ENCODE measurements at places on chromosomes 1 and 21.
A peak's percentile ranks its signal among the peaks of the same experiment; 100 is the strongest.

GRCh38 chr1:154711416-154711815 is 103.4 kb upstream of the ADAR start:
- DNase-seq: no peak

GRCh38 chr21:14957836-14958235 is 107.0 kb downstream of the NRIP1 start:
- no peak for DNase-seq

GRCh38 chr1:61268546-61269240 is 186.3 kb downstream of the NFIA start:
- DNase-seq: no peak

DNA sequence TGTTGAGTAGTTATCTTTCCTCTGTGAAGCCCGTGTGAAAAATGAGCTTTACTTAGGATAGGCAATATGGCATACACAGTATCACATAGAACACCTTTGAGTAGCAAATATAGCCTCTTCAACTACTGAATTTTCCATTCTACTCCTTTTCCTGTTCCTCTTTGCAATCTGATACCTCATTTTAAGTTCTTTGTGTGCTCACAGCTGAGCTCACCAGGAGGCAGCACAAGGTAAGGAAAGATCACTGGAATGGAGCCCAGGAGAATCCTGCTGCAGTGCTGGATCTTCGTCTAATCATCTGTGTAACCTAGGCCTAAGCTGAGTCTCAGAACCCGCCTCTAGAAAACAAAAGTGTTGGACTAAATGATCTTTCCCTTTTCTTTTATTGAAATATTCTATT is 171.0 kb downstream of the LRRC40 start:
- DNase-seq: peak; percentile 38

GRCh38 chr1:223312705-223313414 is 51.1 kb downstream of the SUSD4 start:
- DNase-seq: no peak

- DNase-seq: no peak
Observed at GRCh38 chr1:20678599-20678998, 17.4 kb upstream of the DDOST start.

DNA sequence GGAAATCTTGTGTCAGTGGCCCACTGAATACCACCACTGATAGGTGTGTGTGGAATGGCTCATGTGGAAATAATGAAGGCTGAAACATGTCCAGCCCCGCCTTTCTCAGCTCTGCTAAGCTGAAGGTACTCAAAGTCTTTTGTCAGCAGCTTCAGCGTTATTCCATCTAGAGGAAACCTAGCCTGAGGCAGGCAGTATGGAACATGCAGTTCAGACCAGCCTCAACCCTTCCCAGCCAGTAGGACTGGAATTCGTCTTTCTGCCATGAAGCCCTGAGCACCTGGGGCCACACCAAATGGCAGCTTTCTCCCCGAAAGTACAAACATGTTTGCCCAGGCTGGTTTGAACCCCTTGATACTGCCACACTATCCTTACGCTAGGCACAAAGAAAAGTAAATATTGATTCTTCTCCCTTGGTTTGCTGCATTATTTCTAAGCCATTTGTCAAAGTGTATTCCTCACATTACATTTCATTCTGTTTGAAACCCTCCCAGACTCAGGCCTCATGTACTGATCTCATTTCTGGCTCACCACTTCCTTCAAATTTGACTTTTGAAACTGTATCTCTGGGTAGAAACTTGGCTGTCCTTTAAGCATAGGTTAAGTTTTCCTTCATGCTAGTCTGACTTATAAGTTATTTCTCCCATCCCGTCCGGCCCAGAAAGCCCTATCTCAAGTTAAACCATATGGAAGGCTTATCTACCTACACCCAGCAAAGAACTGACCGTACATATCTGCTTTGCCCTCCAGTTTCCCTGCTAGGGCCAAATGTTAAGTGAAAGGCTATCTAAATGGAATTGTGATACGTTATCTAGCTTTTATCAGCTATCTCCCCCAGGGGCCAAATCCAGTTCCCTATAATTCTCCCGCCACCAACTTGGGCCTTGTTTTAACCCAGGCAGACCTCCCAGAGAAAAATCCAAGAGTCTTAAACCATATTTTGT is 45.7 kb upstream of the HOOK1 start:
- DNase-seq: peak; percentile 56

- no peak for DNase-seq
Observed at GRCh38 chr21:26965907-26966581, 844 bp downstream of the ADAMTS5 start.

GRCh38 chr1:235734335-235734734 is 84.8 kb upstream of the GNG4 start:
- no peak for DNase-seq

- no peak for DNase-seq
Observed at GRCh38 chr1:55725378-55725777, 510.2 kb upstream of the USP24 start.

GRCh38 chr1:109207467-109208103 is 6.1 kb upstream of the SARS1 start:
- DNase-seq: no peak

DNA sequence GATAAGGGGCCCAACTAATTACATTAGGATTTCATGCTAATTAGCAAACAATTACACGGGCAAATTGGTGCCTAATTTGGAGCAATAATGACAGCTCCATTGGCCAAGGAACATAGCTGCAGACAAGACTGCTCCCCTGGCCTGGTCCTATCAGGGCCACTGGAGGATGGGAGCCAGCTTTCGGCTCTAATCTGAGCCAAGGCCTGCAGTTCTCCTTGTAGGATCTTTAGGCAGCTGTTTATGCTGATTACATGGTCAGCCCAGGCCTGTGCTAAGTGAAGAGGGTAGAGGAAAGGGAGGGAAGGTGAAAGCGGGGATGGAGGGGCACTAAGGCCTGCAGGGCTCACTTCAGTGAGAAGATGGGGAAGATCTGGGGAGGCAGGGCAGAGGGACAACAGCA is 12.4 kb upstream of the ADGRB2 start:
- no peak for DNase-seq

DNA sequence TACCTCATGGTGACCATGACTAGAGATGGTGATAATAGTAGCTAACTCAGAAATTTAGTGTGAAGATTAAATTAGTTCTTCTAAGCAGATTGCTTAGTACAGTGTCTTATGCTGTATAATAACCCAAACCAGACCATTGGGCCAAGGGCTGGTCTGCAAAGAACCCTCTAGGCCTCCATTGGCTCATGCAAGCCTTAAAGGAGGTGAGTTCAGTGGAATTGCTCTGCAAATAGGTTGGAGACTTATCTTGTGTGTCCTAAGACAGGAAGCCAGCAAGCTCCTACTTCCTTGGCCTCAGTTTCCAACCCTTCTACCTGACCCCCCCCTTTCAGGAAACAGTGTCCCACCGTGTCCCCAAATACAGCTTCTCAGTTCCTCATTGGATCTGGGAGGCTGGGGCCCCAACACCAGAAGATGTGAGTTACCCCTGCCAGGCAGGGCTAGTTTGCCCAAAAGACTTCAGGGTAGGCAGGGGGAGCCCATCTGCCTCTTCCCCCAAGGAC is 1.9 kb upstream of the MEF2D start:
- DNase-seq: no peak

DNA sequence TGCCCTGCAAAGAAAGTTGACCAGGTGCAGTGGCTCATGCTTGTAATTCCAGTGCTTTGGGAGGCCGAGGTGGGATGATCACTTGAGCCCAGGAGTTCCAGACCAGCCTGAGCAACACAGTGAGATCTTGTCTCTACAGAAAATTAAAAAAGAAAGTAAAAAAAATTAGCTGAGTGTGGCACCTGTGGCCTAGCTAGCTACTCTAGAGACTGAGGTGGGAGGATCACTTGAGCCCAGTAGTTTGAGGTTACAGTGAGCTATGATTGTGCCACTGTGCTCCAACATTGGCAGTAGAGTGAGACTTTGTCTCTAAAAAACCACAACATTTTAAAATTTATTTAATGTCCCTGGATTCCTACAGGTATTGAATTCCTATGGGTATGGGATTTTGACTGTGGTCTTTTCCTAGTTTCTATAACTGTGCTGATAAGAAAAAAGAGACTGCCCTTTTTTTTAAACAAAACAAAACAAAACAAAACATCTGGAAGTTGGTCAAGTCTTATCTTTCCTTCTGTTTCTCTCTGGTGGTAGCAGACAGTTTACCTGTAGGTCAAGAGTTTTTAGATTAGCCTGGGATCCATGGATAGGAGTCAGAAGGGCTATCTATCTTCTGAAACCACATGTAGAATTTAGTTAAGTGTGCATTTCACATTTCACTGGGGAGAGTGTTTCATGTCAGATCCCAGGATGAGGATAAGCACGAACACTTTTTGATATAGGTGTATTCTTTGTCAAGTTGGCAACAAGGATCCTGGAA is 18.8 kb downstream of the UCK2 start:
- no peak for DNase-seq

GRCh38 chr1:52055066-52055865 is at the start of gene TXNDC12:
Gene TXNDC12, minus strand, starts transcription at chr1:52055191. Its CDS starts 95 bp downstream, at chr1:52055096.
- peak; percentile 88 for DNase-seq

GRCh38 chr1:54112027-54112426 is 40.8 kb downstream of the CDCP2 start:
- no peak for DNase-seq

GRCh38 chr1:9249534-9250410 is 15.2 kb downstream of the H6PD start:
- no peak for DNase-seq

- DNase-seq: no peak
Observed at GRCh38 chr1:48644190-48644900, 132.3 kb downstream of the BEND5 start.

GRCh38 chr21:44612029-44612486 is at the start of gene KRTAP10-8:
Gene KRTAP10-8, plus strand, starts transcription at chr21:44612079. Its CDS starts 22 bp downstream, at chr21:44612101.
- no peak for DNase-seq

- no peak for DNase-seq
Observed at GRCh38 chr1:7898962-7899361, 41.7 kb downstream of the TNFRSF9 start.

- DNase-seq: no peak
Observed at GRCh38 chr1:80961464-80962190, 839.1 kb upstream of the ADGRL2 start.

- DNase-seq: no peak
Observed at GRCh38 chr1:162169031-162169790, 99.7 kb downstream of the NOS1AP start.

- DNase-seq: no peak
Observed at GRCh38 chr1:99737016-99737415, 29.4 kb downstream of the FRRS1 start.

GRCh38 chr1:24015221-24016210 is 35.4 kb upstream of the SRSF10 start:
- no peak for DNase-seq

- DNase-seq: no peak
Observed at GRCh38 chr1:43446881-43447835, 6.6 kb downstream of the HYI start.

GRCh38 chr1:209869291-209870149 is 41.7 kb downstream of the UTP25 start:
- no peak for DNase-seq

DNA sequence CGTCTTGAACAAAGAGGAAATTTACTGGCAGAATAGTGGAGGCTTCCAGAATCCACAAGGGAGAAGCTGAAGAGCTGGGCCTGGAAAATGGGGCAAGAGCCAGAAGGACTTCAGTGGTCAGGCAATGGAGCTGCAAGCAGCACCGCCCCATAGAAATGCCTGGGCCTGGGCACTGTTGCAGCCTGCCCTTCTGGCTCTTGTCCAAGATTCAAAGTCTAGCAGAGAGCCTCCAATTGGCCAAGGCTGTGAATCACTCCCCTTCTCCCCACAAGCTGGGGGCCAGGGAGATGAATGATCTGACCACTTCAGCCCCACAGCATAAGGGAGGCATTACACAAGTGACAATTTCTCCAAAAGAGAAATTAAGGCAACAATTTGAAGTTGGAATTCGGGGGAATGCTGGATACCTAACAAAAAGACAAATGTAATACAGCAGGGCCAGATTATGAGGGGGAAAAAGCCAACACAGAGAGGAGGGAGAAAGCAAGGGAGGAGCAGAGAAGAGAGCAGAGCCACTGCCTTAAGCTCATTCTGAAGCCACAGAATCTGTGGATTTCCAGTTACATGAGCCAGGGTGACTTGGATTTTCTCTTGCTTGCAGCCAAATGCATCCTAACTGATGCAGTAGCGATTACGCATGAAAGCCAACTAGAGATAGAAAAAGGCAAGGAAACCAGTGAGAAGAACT is 80.3 kb downstream of the LRIG2 start:
- DNase-seq: no peak

DNA sequence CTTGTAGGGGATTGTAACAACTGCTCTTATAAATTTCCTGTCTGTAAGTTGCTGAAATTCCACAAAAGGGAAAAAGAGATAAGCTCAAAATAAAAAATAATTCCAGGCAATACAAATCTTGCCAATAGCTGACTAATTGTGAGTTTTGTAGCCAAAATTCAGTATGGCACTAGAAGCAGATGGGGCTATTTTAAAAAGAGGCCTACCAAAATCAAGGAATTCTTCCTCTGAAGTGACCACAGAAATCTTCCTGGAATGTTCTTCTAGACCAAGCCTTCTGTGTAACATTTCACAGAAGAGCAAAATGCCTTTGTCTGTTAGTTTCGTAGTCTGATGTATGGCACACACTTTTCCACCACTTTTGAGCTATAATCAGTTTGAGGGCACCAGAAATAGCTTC is 127.6 kb downstream of the CYYR1 start:
- no peak for DNase-seq

- no peak for DNase-seq
Observed at GRCh38 chr1:113103048-113103447, 30.1 kb downstream of the LRIG2 start.

DNA sequence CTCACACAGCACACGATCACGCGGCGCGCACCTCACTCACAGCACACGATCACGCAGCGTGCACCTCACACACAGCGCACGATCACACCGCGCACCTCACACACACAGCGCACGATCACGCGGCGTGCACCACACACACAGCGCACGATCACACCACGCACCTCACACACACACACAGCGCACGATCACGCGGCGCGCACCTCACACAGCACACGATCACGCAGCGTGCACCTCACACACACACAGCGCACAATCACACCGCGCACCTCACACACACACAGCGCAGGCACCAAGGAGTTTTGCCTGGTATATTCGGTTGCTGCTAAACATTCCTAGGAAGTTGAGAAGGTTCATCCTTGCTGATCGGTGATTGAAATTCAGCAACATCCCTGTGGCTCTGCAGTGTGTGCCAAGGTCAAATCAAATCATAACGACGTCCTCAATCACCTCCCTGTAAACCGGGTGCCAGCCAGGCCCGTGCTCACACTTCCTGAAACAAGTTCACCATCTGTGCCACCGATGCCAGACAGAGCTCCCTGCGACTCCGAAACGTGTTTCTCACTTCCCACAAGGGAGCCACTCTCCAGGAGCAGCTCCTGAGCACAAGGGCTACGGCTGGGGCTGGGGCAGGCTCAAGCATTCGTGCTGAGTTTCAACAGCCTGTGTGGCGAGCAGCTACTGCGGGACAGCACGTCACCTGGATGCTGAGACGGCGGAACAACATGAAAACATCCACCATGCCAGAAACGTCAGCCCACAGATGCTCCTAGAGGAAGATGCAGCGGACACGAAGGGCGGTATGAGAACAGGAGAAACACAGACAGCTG is 30.2 kb downstream of the WDR4 start:
- no peak for DNase-seq

All from NCI-H774 (cell line).